Stimulated activated CD4-positive, alpha-beta T cell treated with anti-CD3 and anti-CD28 coated beads, Interleukin-15, amount 100 ng/mL, for 24 hours (primary cell): ENCODE measurements at places on chromosomes 16 and 17.
A peak's percentile ranks its signal among the peaks of the same experiment; 100 is the strongest.

- no peak for DNase-seq
Observed at GRCh38 chr17:11814655-11815262, 182.5 kb downstream of the ZNF18 start.

- no peak for DNase-seq
Observed at GRCh38 chr17:40536295-40537171, 28.7 kb downstream of the CCR7 start.

DNA sequence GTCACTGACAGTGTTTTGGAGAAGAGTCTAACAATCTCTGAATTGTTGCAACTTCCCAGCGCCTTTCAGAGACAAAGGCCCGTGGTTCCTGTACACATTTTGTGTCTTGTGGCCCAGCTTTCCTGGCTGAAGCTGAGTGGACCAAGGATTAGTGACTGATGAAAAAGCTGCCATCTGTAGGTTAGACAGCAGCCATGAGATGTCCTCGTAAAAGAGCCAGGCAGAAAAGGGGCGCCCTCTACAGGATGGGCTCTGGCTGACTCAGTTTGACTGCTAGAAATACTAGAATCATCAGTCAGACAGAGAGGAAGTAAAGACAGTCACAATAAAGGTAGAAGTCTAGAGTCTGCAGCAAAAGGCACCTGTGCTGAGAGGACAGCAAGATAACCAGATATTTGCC lies 26.5 kb upstream of the NF1 start:
- peak; percentile 71 for DNase-seq

GRCh38 chr16:86040496-86040895 lies 141.5 kb downstream of the IRF8 start:
- no peak for DNase-seq

GRCh38 chr16:19645557-19645981 lies 72.5 kb downstream of the KNOP1 start:
- no peak for DNase-seq

DNA sequence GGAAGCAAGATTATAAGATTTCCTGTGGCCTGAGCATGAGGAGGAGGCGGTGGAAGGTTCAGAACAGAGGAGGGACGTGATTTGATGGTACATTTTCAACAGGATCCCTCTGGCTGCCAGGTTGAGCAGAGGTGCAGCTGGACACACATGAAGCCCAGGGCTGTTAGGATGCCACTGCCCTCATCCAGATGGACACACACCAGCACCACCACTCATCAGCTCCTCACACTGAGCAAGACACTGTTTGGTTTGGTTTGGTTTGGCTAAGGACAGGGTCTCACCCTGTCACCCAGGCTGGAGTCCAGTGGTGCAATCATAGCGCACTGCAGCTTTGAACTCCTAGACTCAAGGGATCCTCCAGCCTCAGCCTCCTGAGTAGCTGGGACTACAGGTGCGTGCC lies 402.6 kb upstream of the C16orf82 start:
- DNase-seq = no peak

DNA sequence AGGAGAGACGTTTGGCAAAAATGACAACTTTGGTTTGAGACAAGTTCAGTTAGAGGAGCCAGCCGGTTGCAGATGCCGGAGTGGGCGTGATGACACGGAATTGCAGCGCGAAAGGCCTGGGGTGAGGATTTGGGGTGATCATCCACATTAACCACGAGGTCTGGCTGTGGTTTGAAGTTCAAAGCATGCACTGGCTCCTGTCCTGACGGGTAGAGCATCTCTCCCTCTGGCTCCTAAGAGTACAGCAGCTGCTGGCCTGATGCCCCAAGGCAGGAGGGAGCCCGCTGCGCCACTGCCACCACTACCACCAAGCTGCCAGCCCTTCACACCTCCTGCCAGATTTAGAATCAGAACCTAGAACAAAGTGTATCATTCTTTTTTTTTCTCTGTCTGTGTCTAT lies 3.7 kb downstream of the RHBDL3 start:
- no peak for DNase-seq

DNA sequence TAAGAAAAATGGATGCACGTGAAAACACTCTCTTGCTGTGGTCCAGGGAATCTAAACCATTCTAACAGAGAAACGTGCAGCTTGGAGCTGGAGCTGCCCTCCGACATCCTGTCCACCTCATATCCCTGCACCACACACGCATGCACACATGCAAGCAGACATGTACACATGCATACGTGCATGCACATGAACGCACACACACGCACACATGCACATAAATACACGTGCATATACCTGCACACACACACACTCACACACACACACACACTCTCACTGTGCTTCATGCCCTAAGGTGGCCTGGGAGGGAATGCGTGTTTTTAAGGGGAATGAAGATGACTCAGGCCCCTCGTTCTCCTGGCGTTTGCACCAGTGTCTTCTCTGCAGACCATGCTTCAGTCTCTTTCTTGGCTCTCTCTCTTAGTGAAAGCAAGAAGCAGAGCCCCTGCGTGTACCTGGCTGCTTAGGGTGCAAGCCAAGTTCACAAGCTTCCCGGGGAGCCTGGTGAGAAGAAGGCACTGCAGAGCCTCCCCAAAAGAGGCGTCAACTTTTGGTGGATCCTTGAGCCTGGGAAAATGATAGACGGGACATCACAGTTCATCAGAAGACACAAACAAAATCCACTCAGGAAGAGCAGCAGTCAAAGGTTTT lies 72.8 kb downstream of the GOSR1 start:
- DNase-seq = no peak

DNA sequence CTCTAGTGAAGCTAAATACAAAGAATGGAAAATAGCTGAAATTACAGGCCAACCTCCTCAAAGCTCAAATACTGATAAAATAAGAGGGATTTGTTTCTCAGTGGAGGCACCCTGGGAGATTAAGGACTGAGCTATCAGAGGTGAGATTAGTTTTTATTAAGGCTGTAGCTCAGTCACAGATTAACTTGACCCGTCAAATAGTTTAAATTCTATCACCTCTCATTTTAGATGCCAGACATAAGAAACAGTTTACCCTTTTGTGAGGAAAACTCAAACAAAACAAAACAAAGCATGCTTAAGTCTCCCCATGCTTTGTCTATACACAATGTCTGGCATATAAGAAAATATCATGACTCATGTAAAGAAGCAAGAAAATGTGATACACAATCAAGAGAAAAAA lies 208.3 kb upstream of the PMFBP1 start:
- DNase-seq = no peak

GRCh38 chr16:1906055-1906845 lies 12.0 kb downstream of the HS3ST6 start:
- no peak for DNase-seq

- DNase-seq = peak; percentile 79
Observed at GRCh38 chr17:37488607-37489196, 989 bp upstream of the DUSP14 start.

DNA sequence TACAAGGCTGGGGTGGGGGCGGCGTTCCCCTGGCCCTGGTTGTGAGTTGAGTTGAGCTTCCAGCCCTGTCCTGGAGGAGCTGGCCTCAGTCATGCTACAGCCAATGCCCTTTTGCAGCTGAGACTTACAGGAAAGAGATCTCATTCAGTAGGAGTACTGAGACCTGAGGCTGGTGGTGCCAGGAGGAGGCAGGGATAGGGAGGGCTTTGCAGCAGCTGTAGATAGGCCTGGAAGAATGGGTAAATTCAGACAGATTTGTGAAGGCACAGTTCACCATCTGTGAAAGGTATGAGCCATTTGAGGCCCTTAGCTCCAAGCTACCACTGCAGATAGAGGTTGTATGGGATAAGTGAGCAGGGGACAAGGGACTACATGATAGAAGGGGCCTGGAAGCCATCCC lies 5.6 kb downstream of the STX4 start:
- no peak for DNase-seq

DNA sequence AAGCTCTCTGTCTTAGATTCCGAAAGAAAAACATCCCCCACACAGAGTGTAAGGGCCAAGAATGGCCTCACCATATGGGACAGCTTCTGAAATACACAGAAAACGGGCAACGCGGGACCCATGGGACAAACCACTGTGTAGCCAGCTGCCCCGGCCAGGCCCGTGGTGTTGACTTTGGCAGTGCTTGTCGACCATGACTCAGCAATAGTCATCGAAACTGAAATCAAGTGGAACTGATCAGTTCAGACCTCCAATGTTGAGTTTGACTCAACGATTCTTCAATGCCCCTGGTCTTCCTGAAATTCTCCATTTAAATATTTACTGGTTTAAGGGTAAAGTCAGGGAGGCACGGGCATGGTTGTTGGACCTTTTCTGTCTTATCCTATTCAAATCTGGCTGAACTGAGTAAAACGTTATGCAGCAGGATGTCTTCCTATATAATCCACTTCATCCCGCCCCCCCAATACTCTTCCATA lies 27.5 kb downstream of the ZFHX3 start:
- no peak for DNase-seq

DNA sequence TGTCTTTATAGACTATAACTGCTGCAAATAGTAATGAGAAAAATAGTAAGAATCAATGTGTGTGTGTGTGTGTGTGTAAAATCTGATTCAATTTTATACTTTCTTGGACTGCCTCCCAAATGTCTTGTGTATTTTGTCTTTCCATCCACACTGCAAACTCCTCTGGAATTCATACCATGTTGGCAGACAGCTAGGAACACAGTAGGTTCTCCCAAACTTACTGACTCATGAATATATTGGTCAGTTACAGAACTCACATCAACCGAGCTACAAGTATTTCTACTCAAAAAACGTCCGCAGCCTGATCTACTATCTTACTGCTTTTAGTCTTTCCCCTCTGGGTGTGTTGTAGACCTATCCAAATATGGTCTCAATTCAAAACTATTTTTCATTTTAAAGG lies 542.7 kb upstream of the PSMD7 start:
- DNase-seq = no peak

DNA sequence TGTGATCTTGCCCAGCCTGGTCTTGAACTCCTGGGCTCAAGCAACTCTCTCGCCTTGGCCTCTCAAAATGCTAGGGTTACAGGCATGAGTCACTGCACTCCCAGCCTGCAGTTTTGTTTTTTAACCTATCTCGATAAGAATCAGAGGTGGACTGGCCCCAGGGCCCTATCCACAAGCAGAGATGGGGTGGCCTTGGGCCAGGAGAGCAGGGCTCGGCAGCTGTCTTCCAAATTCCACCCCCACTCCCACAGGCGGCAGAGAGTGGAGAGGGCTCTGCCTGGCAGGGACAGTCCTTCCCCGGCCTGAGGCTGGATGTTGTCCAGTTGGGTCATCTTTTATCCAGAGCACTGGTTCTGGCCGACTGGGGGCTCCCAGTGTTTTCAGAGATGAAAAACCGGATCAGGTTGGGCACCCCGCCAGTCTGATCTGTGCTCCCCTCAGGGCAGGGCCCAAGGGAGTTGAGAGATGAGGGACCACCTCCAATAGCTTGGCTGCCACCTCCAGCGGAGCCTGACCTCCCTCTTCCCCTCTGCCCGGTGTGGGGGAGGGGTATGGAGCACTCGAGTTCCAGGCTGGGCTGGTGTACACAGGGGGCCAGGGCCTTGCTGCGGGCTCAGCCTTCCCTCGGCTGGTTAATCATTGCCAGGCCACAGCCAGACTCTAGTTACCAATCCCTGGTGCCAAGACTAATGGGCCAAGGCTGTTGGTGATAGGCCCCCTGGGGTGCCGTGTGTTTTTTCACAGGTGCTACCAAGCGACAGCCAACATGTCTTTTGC lies 30.3 kb upstream of the MYO15B start:
- no peak for DNase-seq

DNA sequence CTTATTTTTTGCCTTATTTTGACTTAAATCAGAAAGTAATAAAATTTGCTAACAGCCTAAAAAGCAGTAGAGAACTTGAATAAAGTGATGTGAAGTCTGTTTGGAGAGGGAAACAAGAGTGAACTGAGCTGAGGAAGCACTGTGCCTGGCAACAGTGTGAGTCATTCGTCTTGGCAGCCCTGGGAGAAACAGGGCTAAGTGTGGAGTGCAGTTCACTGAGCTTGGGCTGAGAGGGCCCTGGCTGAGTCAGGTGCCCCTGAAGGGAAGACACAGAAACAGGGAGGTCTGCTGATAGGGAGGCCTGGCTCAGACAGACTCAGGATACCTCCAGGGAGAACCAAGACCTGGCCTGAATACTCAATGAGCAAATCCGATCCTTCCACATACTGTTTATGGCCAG lies 132.1 kb downstream of the HS3ST4 start:
- no peak for DNase-seq

GRCh38 chr16:11045846-11046245 lies 101.5 kb downstream of the CLEC16A start:
- no peak for DNase-seq
